DMS79 treated with DMSO at 0.1 percent for 48 hours (cell line): ENCODE measurements at places on chromosomes 3 and 15.

GRCh38 chr15:59562448-59563186, 49.0 kb upstream of the GCNT3 start:
- no peak for DNase-seq

- DNase-seq = no peak
Observed at GRCh38 chr15:64521201-64521600, 60.8 kb downstream of the ZNF609 start.

DNA sequence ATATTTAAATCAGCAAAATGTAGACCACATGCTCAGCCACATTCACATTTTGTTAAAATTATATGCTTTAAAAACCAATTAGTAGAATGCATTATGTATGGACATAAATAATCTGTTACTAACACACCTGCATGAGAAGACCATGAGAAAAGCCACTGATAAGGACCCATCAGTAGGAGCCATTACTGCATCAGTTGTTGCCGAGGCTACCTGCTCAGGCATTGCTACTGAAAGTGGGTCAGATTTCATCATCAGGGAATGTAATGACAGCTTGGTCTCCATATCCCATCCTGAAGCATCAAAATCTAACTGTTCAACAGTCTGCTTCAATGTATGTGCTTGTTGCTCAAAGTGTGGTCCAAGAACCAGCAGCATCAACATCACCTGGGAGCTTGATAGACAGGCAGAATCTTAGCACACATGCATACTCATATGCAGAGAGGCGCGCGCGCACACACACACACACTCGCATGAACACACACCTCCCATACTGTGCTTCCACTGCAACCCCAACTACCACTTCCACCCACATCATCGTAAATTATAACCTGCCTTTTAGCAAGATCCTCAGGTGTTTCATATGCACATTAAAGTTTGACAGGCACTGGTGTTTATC, 72.4 kb upstream of the FOXB1 start:
- no peak for DNase-seq

- peak; percentile 32 for DNase-seq
Observed at GRCh38 chr3:186209810-186210752, 101.2 kb upstream of the ETV5 start.

- peak; percentile 81 for DNase-seq
Observed at GRCh38 chr15:66702035-66702786, at the start of gene SMAD6. SMAD6 (plus strand) TSS chr15:66702236; CDS start chr15:66703259, 1,023 bp downstream.

GRCh38 chr3:85800676-85801075, 841.9 kb downstream of the CADM2 start:
- no peak for DNase-seq

GRCh38 chr3:59308001-59308400, 258.2 kb upstream of the CFAP20DC start:
- no peak for DNase-seq

GRCh38 chr3:3074551-3075257, 35.5 kb downstream of the IL5RA start:
- no peak for DNase-seq

GRCh38 chr3:23629181-23629894, 176.4 kb upstream of the UBE2E1 start:
- peak; percentile 31 for DNase-seq

- no peak for DNase-seq
Observed at GRCh38 chr3:119829420-119829819, 47.5 kb downstream of the NR1I2 start.

DNA sequence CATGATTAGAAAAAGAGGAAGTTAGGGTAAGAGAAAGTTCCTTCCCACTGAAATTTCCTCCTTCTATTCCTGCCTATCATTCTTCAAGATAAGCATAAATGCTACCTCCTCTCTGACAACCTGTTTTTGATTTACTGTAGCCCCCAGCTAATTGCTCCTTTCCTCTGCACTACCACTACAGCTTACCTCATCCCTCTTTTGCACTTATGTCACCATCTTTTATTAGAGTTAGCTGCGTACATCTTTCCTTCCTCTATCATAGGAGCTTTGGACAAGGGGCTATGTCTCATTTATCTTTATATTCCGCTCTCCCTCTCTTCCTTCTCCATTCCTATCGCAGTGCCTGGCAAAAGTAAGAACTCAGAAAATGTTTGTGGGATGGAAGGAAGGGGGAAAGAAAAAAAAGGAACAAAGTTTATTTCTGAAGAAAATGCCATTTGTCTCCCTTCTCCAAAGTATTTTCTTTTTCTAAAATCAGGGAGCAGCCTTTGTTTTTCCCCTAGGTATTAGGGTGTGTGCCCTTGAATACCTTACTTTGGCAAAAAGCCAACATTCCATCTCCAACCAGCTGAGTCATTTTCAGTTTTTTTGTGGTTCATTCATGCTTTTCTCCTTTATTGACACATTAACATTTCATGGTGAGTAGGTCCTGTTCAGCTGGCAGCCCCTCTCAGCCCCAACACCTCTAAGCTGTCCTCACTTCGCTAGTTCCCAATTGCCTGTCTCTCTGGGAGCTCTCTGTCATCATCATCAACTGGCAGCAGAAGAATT, 87.6 kb upstream of the SOX2 start:
- no peak for DNase-seq

- DNase-seq = no peak
Observed at GRCh38 chr3:149958171-149958796, 12.4 kb downstream of the PFN2 start.

DNA sequence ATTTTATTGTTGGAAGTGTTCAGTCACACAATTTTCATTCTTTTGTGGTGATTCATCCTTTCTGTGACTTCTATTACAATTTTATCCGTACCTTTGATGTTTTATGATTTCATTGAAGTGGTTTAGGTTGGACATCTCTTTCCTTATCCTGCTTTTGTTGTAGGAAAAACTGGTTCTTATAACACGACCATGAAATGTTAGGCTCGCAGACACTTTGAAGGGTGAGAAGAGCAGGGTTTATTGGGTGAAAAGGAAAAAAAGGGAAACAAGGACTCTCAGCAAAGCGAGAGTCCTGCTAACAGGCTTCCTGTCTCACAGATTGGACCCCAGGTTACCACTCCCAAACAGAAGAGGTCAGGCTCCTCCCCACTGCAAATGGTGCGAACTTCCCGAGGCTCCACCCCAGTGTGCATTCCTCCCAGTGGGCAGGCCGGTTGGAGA, 257.4 kb downstream of the STXBP5L start:
- no peak for DNase-seq

DNA sequence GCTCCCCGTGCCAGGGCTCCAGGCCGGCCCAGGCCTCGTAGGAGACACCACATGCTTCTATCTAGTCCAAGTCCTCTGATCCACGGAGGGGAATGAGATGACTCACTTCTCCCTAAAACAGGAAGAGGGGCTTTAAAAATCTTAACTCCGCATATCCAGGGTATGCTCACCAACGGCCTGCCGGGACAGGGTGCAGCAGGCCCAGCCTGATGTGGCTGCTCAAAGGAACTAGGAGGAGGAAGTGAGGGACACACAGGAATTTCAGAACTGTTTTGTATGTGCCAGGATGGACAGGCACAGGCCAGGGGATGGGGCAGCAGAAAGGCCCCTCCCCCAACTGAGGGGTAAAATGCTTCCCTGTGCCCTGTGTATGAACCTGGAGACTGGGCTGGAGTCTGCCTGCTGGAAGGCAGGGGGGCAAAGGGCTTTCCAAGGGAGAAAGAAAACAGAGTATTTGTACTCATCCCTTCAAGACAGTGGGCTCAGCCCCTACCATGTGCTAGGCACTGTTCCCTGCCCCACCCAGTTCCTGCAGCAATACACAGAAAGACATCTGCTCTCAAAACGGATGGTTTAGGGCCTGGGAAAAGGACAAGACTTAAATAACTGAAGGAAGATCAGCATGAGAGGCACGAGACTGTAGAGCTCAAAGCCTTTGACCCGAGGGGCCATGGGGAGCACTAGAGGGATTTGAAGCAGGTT, 22.1 kb downstream of the CHDH start:
- no peak for DNase-seq

DNA sequence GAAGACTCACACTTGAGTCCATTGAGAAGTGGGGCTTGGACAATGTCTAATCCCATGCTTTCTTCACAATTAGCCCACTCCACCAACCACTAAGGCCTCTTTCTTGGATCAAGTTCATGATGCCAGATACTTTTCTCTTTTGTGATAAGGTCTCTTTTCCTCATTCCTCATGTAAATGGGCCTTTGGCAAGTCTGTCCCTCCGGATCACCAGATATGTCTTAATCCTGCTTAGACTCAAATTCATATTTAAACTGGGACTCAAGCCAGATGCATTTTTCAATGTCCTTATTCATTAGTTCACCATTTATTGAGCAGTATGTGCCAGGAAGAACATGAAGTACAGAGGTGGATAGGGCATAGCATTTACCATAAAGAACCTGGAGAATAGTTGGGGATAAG, 671.1 kb downstream of the TBL1XR1 start:
- peak; percentile 68 for DNase-seq

DNA sequence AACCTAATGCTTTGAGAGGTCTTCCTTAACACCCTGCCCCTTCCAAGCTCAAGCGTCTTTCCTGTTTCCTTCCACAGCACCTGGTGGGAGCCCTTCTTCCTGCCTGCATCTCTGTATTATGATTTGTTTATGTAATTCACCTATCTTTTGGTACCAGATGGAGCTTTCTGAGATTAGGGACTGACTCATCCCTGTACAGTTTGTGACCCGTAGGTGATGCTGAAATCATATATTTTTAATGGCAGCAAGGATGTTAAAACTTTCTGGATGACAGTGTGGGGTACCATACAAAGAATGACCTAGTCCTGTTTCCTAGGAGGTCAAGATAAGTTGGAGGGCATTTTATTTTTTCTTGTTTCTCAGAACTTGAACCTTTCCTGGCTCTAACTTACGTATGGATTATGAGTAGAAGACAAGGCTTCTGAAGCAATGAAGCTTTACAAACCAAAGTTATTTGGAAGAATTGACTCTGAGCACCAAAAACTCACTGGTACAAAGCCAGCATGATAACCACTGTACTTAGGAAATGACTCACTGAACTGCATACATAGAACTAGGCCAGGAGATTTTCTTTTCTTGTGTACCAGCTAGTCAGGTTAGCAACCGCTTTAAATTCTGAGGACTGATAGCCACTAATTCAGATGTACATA, 46.6 kb downstream of the HHLA2 start:
- DNase-seq = no peak

DNA sequence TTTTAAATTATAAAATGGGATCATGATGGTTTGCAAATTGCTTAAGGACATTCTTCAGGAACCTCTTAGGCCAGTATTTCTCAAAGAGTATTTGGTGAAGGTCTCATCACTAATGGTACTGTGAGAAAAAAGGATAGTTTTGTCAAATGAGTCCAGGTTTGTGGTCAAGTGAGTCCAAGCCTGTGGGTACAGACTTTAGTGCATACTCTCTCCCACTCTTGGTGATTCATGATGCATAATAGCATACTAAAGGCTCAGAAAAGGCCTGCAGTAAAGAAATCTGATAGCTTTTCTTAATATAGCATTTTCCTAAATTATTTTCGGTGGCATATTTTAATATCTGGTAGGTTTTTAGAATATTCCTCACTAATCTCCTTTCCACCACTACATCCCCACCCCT, 20.0 kb downstream of the BOC start:
- no peak for DNase-seq

- no peak for DNase-seq
Observed at GRCh38 chr3:71568207-71568606, 15.3 kb downstream of the FOXP1 start.

GRCh38 chr15:70348226-70348543, 250.5 kb upstream of the TLE3 start:
- DNase-seq = peak; percentile 24

GRCh38 chr3:44996556-44996969, 20.5 kb downstream of the EXOSC7 start:
- DNase-seq = no peak

GRCh38 chr3:61961900-61962299, 400.5 kb downstream of the PTPRG start:
- no peak for DNase-seq

GRCh38 chr3:43869491-43869890, 178.8 kb downstream of the ABHD5 start:
- DNase-seq = no peak

GRCh38 chr15:38238311-38238710, 14.3 kb upstream of the SPRED1 start:
- DNase-seq = no peak

GRCh38 chr3:143847787-143848631, at the start of gene SLC9A9:
SLC9A9 (minus strand) TSS chr3:143848468; CDS start chr3:143848322, 146 bp downstream.
- DNase-seq = no peak

DNA sequence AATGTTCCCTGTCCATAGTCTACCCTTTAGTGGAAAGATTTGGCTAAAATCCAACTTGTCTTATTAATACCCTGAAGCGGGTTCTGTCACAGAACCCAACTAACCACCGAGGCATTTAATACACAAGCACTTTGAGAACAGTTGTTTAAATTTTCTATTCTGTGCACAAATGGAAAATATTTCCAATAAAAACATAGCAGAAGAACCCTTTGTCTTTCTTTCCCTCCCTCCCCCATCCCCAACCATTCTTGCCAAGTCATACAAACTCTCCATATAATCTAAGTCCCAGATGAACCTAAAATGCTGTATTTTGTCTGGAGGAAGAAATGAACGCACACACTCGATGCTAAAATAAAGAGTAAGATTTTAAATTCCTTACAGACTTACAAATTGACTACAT, 126.9 kb upstream of the STRIT1 start:
- no peak for DNase-seq

GRCh38 chr3:11794927-11795326, 51.8 kb downstream of the TAMM41 start:
- no peak for DNase-seq

GRCh38 chr15:55915876-55916567, 77.4 kb downstream of the NEDD4 start:
- DNase-seq = no peak

DNA sequence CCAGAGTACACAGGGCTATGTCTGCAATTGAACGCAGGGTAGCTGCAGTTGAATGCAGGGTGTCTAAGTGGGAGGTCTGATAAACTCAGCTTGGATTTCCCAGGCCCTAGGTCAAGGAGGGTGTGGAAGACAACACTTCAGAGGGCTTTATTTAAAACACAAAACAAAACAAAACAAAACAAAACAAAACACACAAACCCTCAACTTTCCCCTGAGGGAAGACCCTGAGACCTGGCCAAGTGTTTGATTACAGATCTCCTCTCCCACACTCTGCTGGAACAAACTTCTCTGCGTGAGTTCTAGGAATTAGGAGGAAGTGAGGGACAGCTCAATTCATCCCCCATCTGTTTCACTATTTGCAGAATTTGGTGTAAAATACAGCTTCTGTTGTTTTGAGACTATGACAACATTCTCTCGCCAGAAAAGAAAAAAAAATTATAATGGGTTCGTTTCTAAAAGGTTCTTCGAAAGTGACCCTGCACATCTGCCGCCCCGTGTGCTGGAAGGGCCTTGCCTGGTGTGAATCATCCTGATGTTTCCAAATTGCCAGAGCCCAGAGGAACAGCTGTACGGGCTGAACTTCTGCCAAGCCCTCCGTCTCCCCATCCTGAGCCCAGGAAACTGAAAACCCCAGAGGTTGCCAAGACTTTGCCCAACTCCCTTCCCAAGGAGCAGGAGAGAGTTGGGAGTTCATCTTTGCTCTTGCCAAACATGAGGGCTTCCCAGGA, 73.3 kb upstream of the RAD18 start:
- no peak for DNase-seq

DNA sequence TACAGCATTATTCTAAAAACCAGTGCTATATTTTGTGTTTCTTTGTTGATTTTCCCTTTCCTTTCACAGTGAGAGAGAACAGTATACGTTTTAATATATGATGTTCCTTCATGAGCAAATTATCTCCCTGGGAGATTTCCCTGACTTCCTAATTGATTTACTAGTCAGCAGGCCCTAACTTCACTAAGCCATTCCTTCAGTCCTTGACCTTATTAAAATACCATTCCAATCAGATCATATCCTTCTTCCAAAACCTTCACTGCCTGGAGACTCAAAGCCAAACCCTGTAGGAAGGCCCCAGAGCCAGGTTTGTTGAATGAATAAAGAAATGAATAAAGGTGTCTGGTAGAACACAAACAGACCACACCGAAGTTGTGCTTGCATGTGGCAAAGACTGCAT, 43.8 kb upstream of the ARHGEF3 start:
- DNase-seq = no peak
